ENCODE measurements at places on chromosomes 2 and 18.

DNA sequence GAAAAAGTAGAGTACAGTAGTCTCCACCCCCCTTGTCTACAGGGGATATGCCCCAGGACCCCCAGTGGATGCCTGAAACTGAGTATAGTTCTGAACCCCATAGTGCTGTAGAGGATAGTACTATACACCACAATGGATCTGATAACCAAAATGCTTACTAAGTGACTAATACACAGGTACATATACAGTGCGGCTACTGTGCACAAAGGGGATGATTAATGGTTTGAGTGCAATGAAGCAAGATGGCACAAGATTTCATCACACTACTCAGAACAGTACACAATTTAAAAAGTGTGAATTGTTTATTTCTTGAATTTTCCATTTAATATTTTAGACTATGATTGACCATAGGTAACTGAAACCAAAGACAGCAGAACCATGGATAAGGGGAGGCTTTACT lies 446.9 kb upstream of the NRP2 start:
- DNase-seq, result no peak

GRCh38 chr2:232073026-232073425 lies 111.5 kb downstream of the DIS3L2 start:
- DNase-seq, result no peak

DNA sequence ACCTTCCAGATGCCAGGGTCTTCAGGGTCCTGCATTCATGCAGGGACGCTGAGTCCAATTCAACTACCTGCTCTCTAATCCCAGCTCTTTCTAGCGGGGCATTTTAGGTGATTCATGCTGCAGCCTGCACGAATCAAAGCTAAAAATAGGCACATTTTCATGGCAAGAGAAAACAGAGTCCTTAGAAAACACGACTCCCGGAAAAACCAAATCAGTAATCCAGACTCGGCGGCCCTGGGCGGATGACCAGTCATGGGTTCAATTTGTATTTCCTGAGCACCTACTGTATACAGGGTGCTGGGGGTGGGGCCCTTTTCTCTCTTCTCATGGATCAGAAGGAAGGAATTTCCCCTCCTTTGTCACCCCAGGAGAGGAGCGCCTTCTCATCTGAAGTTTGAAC lies 64.4 kb downstream of the LONRF2 start:
- DNase-seq, result no peak

DNA sequence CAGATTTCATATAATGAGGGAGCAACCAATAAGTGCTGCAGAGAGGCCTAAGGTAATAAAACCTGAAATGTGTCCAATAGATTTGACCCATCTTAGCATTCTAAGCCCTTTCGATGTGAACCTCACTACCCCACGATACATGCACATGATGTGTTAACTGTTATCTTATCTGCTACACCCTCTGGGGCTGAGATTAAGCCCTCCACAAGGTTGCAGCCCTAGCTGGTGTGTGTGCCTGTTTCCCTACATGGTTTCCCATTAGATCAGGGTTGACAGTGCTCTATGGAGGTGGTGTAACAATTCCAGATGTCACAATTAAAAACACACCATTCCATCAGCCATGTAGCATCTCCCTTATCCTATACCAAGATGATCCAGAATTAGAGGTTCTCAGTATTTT lies 68.9 kb upstream of the THSD7B start:
- no peak for DNase-seq

- DNase-seq, result no peak
These were observed 22.5 kb downstream of the FAM210A start for GRCh38 chr18:13703899-13704298.

DNA sequence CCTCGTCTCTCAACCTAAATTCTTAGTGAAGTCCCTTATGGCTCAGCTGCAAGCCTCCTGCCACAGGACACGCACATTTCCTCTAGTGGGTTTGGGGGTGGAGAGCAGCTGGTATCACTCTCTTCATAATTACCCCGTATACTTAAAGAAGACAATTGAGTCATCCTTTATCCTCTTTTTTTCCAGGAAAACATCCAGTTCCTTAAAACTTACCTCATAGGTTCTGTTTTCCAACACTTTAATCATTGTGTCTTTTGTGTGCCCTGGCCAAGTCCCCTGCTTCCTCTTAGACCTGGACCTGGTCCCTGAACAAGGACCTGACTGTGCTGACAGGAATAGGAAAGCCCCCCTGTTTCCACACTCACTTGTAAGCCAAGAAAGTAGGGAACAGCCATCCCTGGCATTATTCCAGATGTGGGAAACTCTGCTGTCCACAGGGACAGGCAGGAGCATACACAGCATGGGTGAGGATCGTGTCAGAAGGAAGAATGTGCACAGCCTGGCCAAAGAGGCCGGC lies 42.3 kb upstream of the MYO1B start:
- peak; percentile 34 for DNase-seq

- no peak for DNase-seq
These were observed 154.3 kb upstream of the FN1 start for GRCh38 chr2:215590010-215590745.

GRCh38 chr2:225171350-225171749 lies 129.1 kb upstream of the DOCK10 start:
- DNase-seq, result no peak

- DNase-seq, result no peak
These were observed 441.1 kb downstream of the LRATD1 start for GRCh38 chr2:15073664-15074063.

- DNase-seq, result no peak
These were observed 16.0 kb downstream of the LINC00305 start for GRCh38 chr18:64132871-64133270.

DNA sequence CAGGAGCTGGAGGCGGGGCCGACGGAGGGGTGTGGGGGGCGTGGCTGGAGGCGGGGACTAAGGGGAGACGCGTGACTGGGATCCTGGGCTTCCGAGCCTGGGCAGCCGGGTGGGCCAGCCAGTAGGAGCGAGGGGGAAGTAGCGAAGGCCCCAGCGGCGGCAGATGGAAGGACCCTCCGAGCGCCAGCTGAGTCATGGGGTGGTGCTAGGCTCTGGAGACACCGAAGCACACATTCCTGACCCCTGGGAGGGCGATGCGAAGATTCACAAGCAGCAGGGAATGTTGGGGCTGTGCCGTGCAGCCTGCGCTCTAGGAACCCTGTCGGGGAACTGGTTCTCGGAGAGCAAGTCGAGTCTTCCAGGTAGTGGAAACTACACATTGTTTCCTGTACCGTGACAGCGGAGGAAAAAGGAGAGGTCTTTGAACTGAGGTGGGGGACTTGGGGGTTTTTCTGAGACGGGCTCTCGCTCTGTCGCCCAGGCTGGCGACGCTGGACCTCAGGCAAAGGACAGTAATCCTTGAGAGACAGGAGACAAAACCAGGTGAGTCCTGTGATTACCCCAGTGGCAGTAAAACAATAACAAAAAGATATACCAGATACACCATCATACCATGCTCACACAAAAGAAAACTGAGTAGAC lies 650 bp upstream of the AFG3L2 start:
- no peak for DNase-seq

DNA sequence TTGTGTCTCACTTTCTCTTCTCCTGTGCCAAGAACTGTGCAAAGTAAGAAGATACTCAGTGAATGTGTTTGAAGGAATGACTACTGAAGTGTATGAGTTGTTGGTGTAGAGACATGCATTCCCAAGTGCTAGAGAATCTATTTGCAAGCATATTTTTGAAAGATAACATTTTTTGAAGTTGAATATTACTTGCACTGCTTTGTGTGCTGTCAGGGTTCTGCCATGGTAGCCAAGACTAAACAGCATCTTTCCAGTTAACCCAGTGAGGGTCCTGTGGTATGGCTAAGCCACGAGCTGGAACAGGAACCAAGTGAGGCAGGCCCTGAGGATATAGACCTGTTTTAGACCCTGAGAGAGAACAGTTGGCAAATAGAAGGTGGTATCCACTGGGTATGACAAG lies 35.2 kb upstream of the EFEMP1 start:
- no peak for DNase-seq

GRCh38 chr2:241666627-241667400 lies 19.8 kb downstream of the DTYMK start:
- no peak for DNase-seq

All from AG04450 (cell line).